ENCODE measurements at places on chromosomes 2 and 18.

- DNase-seq: peak; percentile 49
These were observed 753.0 kb downstream of the CNTNAP5 start for GRCh38 chr2:124778076-124778475.

DNA sequence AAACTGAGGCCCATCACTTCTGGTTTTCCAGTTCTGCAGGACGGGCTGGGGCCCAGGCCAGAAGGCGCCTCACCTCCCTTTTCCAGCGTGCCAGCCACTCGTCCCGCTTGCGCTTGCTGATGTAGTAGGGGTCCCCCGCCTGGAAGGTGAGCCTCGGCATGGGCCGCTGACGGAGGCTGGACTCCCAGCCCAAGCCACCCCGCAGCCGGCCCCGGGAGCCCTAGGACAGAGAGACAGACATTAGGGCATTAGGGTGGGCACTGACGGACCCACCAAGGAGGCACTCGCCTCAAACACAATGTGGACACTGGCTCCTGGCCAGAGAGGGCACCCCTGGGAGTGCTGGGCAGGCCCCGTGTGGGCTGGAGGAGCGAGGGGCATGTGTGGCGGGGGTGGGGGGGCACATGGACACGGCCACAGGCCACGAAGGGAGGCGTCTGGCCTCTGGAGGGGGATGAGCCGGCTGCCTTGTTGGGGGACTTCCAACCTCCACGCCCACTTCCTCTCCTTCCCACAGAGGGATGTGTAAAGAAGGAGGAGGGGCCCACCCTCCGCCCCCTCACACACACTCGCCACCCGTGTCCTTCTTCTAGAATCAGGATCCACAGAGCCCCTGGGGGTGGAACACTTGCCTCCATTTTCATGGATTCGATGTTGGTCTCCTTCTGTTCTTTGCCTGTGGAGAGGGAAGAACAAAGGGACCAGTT lies 66.7 kb downstream of the DNMT3A start:
- no peak for DNase-seq

- no peak for DNase-seq
These were observed 712 bp upstream of the LRRTM4 start for GRCh38 chr2:77522888-77523287.

DNA sequence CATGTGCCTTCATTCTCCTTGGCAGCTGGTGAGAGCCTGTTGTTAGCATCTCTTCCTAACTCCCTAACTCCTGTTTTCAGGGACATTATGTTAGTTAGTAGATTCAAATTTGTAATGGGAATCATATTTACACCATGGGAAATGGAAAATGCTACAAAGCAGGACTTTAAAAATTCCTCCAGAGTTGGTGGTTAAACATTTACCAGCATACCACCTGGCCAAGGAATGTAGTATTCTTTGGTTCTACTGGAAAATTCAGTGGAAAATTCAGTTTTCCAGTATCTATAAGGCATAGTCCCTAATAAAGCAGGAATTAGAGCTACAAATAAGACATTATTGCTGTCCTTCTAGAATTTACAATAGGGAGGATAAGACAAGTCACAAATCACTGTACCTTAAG lies 291.7 kb downstream of the GPD2 start:
- DNase-seq: no peak

GRCh38 chr2:101474731-101475384 lies at the start of gene RFX8:
Gene RFX8, minus strand, starts transcription at chr2:101475112. Its CDS starts 8,264 bp downstream, at chr2:101466848.
- peak; percentile 63 for DNase-seq

DNA sequence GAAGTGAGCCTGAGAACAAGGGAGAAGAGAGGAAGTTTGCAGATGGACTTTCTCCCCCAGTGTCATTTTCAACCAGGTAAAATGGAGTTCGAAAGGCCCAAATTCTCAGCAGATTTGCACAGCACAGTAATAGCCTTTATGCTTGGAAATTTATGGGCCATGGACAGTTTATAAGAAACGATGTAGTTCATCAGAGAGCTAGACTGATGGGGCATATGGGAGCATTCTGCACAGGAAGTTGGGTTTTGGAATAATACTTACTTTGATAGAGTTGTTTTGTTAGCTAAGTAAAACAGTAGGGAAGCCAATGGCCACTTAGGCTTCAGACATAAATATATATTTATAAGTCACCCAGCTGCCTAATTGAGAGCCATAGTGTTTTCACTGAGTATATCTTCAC lies 169.4 kb downstream of the MEIS1 start:
- no peak for DNase-seq

- DNase-seq: no peak
These were observed 61.0 kb downstream of the C2orf76 start for GRCh38 chr2:119305497-119306195.

DNA sequence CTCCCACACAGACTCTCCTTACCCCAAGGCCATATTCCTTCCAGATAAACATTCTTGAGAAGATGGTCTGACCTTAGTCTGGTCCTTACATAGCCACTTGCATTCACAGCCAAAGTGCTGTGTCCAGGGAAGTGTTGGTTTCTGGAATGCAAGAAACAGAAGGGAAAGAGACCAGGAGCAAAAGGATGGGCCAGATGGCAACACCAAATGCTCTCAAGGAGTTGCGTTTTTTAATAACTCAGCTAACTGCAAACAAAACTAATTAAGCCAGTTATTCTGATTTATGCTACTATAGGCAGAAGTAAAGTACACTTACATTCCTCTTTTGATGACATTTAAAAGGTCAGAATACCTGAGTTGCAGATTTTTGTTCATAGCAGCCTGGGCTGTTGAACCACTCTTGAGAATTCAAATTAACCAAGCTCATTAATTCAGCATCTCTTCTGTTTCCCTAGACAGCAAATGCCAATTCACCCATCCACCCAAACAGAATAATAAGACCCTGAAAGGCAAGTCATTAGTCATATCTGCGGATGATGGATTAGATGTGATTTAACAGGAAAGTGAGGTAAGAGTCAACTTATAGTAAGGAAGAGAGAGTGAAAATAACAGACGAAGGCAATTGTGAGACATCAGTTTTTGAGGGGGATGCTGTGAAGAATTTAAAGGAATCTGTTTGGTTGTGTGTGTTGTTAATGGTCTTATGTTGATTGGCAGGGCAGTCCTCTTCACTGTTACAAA lies 18.8 kb downstream of the CCDC85A start:
- no peak for DNase-seq

- DNase-seq: no peak
These were observed 344.9 kb downstream of the DCDC2C start for GRCh38 chr2:4047961-4048891.

- DNase-seq: no peak
These were observed 25.0 kb upstream of the SPP2 start for GRCh38 chr2:234025466-234025865.

- DNase-seq: no peak
These were observed 45.0 kb downstream of the SLC38A11 start for GRCh38 chr2:164910101-164910899.

GRCh38 chr18:70046207-70046606 lies 98.5 kb upstream of the CD226 start:
- DNase-seq: no peak

GRCh38 chr2:8714971-8715370 lies 33.1 kb downstream of the ID2 start:
- no peak for DNase-seq

- DNase-seq: no peak
These were observed 38.4 kb downstream of the SPC25 start for GRCh38 chr2:168851674-168852320.

DNA sequence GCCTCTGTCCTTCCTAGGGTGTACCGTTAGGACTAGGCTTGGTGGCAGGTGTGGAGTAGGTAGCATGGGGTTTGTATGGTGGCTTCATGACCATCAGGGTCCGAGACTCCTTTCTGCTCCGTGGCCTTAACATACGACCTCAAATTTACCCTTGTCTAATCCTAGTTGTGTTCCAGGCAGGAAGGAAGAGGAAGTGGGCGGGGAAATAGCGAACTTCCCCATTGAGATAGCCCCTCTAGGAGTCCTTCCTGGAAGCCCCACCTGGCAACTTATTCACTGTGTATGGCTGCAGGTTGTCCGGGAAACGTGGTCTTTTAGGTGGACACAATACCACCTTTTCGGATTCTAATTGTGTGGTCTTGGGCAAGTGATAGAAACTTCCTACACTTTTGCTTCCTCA lies 9.3 kb downstream of the CD8A start:
- DNase-seq: no peak

DNA sequence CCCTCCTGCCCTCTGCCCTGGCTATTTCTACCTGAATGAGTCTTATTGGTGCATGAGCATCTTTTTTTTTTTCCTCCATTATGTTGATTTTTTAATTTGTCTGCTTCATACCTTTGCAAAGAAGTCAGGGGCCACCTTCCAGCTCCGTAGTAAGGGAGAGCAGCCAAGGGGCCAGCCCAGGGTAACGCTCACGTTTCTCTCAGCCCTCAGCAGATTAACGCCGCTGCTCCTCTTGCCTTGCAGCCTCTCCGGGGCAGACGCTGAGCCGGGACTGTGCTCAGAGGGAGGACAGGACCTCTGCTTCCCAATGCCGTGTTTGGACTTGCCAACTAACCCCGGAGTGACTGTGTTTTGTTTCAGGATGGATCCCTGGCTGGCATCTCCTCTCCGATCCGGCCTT lies 241.7 kb downstream of the ATAD2B start:
- no peak for DNase-seq

GRCh38 chr2:134581877-134582546 lies 136.8 kb downstream of the TMEM163 start:
- no peak for DNase-seq

- no peak for DNase-seq
These were observed 198.4 kb downstream of the MTX2 start for GRCh38 chr2:176467595-176467994.

- no peak for DNase-seq
These were observed 58.5 kb downstream of the ITGA4 start for GRCh38 chr2:181515719-181516118.

GRCh38 chr2:191912764-191913163 lies 65.9 kb upstream of the CAVIN2 start:
- no peak for DNase-seq

DNA sequence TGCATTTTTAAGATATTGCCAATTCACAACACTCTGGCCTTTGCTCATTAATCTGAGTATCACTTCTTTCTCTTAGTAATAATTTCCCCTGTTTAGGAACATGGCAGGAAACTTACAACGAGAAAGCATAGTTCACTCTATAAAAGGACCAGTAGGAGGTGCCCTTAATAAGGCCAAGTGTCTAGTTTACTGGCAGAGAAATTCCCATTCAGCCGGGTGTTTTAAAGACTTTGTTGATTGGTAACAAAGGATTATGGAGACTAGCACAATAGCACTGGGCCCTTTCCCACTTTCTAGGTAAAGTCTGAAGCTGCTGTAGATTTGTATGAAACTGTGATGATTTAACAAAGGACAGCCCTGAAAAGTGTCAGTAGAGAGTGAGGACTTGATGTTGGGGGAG lies 3.1 kb downstream of the DCC start:
- DNase-seq: no peak

- peak; percentile 79 for DNase-seq
These were observed 24.7 kb upstream of the PNPT1 start for GRCh38 chr2:55718165-55719008.

- peak; percentile 58 for DNase-seq
These were observed 238.6 kb upstream of the CYP26B1 start for GRCh38 chr2:72386288-72386687.

DNA sequence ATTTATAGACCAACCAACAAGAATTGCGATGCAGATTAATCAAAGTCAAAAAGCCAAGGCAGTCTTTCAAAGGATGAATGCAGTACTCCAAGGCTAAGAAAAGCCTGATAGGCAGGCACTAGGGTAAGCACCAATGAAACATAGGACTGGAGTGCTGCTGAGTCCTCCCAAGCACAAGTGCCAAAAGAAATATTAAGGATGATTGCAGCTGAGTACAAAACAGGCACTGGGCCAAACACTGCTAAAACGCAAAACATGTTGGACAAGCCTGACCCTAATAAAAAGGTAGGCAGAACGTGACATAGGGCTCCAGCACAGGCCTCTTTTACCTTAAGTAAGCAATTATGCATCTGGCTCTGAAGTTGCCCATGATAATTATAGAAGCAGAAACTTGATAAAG lies 160.1 kb upstream of the LRP1B start:
- DNase-seq: no peak

All from endodermal cell (in vitro differentiated cells).